B cell (primary cell): ENCODE measurements at places on chromosomes 4 and X.

DNA sequence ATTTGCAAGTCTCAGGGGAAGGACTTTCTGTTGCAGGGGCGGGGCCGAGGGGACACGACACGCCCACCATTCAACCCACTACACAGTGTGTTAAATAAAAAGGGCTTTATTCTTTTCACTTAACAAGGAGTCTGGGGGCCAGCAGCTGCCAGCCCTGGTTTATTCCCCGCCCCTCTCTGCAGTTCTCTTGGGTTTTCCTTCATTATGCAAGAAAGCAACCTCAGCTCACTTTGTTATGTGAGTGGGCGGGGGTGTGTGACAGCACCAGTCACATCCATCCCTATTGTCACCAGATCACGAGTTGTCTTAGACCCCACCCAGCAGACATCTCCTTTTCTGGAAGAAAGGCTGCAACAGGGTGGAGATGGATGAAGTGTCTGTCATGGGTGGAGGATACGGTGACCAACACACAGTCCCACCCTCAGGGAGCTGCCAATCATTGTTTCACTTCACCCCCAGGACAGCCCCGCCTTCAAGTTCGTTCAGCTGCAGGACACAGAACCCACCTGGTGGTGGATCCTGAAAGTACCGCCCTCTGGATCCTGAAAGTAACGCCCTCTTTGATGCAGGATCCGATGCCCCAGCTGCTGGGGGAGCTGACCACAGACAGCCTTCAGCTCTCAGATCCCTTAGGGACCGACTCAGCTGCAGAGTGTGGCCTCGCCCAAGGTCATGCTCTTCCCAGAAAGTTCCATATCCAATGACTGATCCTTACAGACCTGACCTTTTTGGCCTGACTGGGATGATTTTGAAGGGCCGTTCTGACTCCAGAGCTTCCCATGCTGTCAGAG, 79.6 kb downstream of the SMIM20 start:
- peak; percentile 33 for DNase-seq

DNA sequence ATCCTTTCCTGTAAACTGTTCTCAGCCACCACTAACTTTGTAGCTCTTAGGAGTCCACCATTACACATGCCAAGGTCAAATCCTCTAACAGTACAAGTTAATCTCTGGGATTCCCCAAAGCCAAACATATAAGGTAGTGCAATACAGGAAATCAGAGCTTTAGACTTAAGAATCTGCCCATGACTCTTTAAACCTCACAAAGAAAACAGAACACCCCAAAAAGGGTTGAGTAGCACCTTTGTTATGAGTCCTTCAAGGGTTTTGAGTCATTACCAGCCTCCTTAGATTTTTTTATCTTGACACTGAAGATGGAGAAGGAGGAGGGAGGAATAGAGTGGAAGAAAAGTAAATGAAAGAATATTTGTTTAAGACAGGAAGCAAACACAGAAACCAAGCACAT, 243.9 kb upstream of the SPANXN1 start:
- no peak for DNase-seq

DNA sequence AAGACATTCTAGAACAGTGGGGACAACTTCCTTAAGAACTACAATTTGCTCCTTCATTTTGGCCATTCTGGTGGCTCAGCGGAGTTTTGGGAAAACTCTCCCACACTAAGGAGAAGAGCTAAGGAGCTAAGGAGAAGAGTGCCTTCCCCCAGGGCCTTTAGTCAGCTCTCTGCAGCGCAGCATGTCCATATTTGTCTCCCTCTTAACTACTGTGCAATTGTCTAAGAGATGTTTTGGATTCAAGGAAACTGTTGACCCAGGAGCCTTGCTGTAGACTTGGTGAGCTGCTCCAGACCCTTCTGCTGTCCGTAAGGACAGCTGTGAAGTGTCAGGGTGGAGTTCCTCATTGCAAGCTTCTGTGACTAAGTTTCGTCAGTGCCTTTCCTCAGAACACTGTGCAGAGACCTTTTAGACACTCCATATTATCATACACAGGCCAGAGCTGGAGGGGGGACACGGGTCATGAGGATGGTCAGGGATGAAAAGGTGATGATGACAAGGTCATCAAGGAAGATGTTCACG, 179.0 kb downstream of the NHS start:
- DNase-seq: no peak

DNA sequence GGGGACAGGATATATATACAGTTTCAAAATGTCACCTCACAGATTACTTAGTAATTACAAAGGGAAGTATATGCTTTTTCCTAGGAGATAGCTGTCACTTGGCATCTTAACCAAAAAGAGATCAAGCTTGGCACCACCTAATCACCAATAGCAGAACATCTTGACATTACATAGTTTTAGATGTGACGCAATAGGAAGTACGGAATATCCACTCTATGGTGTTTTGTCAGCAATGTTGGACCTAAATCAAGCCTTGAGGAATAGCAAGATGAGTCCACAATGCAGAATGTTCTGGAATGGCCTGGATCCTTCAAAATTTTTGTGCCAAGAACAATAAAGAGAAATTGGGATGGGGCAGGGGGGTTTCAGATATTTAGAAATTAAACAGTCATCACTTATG, 1488.2 kb downstream of the FSTL5 start:
- no peak for DNase-seq

DNA sequence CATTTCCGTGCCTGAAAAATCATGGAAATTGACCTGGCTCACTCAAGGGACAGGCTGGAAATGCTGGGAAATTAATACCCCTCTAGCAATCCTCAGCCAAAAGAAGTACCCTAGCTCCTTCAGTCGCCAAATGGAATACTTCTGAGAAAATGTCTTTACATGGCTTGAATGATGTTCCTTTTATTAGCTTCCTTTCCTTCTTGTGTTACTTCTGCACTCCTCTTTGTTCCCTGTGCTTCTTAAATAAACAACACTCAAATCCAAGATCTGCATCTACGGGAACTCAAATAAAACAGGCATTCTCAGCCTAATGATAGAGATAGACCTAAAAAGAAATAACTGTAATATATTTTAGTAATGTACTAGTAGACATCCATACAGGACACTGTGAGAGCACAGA, 36.1 kb downstream of the SPARCL1 start:
- DNase-seq: no peak

DNA sequence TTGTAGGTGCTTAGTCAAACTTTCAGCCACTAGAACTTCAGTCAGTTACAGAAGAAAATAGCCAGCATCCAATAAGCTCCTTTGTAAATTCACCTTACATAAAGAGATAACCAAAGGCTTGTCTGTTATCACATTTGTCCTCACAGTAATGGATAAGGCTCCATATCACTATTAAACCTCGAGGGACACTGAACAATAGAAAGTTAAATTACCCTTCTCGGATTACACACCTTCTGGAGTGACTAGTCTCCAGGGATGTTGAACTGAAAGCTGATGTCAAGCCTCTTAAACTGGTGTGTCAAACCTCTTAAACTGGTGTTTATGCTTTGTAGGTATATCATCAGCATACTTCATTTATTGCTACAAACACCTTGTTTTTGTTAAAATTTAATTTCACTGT, 639.0 kb downstream of the CENPC start:
- no peak for DNase-seq

DNA sequence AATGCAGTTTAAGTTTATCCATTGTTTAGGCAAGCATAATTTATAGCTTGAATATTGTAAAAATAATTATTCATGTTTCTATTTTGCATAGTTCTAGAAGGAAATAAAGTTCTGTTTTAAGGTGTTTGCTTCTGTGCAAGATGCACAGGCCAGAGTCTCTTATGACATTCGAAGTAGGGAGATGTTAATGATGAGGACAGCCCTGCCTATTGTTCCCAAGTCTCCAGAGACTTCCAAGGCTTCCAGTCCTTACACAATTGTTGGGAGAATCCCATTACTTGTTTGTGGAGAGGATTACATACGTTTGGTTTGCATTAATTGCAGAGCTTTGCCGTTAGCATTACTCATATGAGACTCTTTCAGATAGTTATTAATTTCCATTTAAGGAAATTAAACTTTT, 96.2 kb upstream of the ANK2 start:
- DNase-seq: no peak

GRCh38 chrX:5080791-5081190, 1147.9 kb downstream of the NLGN4X start:
- no peak for DNase-seq

GRCh38 chr4:152010710-152011079, 249.9 kb upstream of the GATB start:
- no peak for DNase-seq

DNA sequence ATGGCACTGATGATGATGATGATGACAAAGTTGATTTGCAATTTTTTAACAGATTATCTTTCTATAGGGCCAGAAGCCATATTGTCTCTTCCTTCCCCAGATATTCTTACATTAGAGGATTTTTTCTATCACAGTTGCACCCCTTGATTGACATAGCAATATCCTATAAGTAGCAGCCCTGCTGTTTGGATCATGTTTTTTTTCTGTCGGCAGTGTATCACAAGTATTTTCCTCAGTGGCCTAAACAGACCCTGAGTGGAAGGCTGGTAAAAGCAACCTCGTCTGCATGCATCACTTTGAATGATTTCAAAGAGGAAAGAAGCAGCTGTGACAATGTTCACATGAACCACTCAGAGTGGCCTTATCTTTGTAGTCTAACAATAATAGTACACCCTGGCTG, 41.0 kb downstream of the FAT4 start:
- DNase-seq: no peak

DNA sequence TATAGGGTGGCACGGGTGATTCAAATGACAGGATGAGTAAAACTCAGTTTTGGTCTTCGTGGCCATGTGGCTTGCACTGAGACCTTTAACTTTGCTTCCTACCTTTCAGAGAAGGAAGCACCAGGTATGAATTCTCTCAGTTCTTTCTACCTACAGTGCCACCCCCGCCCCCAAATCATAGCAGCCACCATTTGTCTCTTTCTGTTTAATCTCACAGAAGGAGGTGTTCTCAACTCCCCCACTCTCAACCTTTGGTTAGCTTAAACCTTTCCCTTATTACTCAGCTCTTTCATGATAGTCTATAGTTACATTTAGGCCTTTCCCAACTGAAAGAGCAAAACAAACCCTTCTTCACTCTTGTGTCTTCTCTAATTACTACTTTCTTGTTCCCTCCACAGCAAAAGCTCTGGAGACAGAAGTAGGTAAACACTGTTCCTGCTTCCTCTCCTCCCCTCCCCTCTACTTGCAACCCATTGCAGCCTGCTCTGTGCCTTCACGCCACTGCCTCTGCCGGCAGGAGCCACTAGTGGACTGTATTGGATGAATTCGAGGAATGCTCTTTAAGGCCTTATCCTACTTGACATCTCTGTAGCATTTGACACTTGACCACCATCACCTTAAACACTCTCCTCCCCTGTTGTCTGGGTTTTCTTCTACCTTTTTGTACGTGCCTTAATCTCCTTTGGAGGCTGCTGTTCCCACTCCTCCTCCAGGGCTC, 123.7 kb downstream of the AFF1 start:
- no peak for DNase-seq

DNA sequence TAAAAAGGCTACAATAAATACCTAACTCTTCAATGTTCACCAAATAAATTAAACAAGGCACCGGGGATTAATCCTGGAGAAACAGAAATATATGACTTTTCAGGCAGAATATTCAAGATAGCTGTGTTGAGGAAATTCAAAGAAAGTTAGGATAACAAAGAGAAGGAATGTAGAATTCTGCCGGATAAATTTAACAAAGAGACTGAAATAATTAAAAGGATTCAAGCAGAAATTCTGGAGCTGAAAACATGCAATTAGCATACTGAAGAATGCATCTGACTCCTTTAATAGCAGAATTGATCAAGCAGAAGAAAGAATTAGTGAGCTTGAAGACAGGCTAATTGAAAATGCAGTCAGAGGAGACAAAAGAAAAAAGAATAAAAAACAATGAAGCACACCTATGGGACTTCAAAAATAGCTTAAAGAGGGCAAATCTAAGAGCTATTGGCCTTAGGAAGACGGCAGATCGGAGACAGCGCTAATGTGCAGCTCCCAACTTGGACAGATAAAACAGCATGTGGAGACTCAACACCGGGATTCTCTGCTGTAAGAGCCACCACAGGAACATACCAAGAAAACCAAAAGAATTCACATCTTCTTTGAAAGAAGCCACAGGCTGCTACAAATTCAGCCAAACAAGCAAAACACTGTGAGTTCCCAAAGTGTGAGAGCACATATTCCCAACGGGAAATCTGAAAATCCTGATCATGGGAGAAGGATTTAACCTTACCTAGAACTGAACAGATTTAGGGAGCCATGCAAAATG, 1290.9 kb downstream of the PCDH18 start:
- no peak for DNase-seq

DNA sequence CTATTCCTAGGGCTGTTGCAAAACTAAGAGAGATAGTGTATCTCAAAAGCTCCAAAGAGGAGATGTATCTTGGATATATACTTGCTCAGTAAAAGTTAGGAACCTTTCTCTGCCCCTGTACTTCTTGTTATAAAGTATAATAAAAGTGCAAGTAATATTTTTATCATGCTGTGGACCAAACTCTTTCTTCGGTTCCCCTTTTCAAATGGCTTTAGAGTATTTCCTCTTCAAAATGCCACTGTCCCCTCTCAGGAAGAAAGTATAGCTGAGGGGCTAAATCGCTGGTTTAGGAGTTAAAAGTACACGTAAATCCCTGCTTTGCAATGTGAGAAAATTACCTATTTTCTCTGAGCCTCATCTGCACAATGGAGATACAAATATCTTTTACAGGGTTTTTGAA, 169.1 kb upstream of the FTHL17 start:
- no peak for DNase-seq

- DNase-seq: no peak
These were observed 33.8 kb upstream of the SLAIN2 start for GRCh38 chr4:48307528-48307927.

- no peak for DNase-seq
These were observed 5.0 kb upstream of the MMAA start for GRCh38 chr4:145614233-145614610.

GRCh38 chrX:96705905-96706304, 21.3 kb downstream of the DIAPH2 start:
- DNase-seq: no peak

GRCh38 chr4:29861307-29861706, 858.9 kb upstream of the PCDH7 start:
- no peak for DNase-seq

- peak; percentile 67 for DNase-seq
These were observed 4.2 kb upstream of the TMEM154 start for GRCh38 chr4:152684007-152684406.

- DNase-seq: no peak
These were observed 135.1 kb upstream of the PACRGL start for GRCh38 chr4:20565075-20565721.
